ENCODE measurements at places on chromosomes 1 and 21.
A peak's percentile ranks its signal among the peaks of the same experiment; 100 is the strongest.

GRCh38 chr1:109725510-109725909 is 13.5 kb downstream of the GSTM5 start:
- H3K36me3 ChIP-seq = no peaks in the 10 kb centered on the region
- H3K4me3 ChIP-seq = no peak overlapping the region
- H3K4me1 ChIP-seq = no peaks in the 10 kb centered on the region
- no peaks in the 10 kb centered on the region for H3K27me3 ChIP-seq

DNA sequence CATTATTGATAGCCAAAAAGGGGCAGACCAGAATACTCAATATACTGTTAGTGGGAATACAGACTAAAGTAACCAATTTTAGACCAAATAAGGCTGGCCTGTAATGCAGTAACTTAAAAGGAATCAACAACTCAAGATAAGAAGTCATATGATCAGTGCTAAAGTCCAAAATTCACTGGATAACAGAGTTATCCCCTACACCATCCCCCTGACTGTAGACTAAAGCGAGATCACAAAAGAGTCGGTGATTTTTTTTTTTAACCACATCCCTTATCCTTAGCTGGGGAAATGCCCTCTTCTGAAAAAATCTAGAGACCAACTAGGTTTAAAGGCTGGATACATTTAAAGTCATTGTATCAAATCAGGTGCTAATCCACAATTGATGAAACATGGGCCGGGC is 7.7 kb downstream of the UBR4 start:
- H3K4me3 ChIP-seq = no peak overlapping the region
- H3K4me1 ChIP-seq = peaks cover 49% of the 10 kb centered on the region
- no peak for DNase-seq
- peak overlapping the region; percentile 46 for H3K27ac ChIP-seq

DNA sequence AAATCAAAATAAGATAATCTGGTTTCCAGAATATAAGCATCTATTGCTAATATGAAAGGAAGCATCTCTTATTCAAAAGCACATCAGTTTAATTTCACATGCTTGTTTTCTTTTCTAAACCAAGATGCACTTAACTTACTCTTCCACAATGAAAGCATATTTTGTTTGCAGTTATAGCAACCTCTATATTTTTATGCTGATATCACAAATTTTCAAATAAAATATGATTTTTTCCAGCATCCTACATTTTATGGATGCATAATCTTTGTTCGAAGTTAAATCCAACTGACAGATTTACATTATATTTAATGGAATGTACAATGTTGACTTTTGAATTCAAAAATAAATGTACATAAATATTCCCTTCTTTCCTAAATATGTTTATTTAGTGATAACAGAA is 978.3 kb upstream of the B3GALT2 start:
- H3K27me3 ChIP-seq = no peaks in the 10 kb centered on the region
- no peak overlapping the region for H3K27ac ChIP-seq
- no peaks in the 10 kb centered on the region for H3K4me1 ChIP-seq
- no peak overlapping the region for H3K4me3 ChIP-seq

GRCh38 chr1:168920456-168921094 is 185.9 kb upstream of the ATP1B1 start:
- peaks cover 4% of the 10 kb centered on the region for H3K27me3 ChIP-seq
- no peaks in the 10 kb centered on the region for H3K4me1 ChIP-seq

DNA sequence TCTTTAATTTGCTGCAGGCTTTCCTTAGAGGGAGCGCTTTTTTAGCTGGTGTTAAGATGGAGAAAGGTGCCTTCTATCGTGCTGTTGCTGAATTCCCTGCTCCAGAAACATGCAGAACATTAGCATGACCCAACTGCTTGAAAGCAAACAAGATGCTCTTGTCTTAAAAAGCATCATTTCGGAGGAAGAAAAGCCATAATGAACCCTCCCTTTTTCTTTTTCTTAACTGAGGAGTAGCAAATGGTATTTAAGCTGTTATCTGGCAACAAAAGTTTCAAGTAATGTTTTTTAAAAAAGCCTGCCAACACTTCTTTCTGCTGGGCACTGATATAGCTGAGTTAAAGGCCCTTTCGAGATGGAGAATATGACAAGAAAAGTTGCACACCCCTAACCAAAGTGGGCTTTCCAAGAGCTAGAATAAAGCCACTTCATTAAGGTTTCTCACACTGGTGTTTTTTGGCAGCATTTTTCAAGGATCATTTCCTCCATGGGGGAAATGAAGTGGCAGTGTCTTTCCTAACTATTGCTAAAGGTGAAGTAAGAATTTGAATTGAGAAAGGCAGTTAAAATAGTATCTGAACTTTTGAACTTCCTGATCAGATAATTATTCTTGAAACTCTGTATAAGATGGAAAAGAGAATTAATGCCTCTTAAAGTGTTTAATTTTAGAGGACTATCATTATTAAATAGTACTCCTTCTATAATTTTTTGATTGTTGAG is 38.8 kb downstream of the ST6GALNAC5 start:
- H3K27me3 ChIP-seq = peaks cover 2% of the 10 kb centered on the region
- no peaks in the 10 kb centered on the region for H3K4me1 ChIP-seq
- H3K27ac ChIP-seq = no peak overlapping the region

- no peak overlapping the region for H3K4me3 ChIP-seq
- no peak overlapping the region for H3K27ac ChIP-seq
- H3K27me3 ChIP-seq = peaks cover 3% of the 10 kb centered on the region
- DNase-seq = no peak
Measured at GRCh38 chr1:94342416-94342815, 75.8 kb upstream of the ABCD3 start.

DNA sequence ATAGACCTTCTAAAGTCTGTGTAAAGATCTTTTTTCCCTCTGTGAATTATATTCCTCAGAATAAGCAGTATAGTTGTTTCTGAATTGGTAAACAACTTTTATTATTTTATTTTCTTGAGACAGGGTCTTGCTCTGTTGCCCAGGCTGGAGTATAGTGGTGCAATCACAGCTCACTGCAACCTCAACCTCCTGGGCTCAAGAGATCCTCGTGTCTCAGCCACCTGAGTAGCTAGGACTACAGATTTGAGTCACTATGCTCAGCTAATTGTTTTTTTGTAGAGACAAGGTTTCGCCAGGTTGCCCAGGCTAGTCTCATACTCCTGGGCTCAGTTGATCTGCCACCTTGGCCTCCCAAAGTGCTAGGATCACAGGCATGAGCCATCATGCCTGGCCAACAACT is 26.6 kb upstream of the HMGN1 start:
- DNase-seq = no peak
- H3K27ac ChIP-seq = no peak overlapping the region
- H3K4me1 ChIP-seq = peaks cover 2% of the 10 kb centered on the region
- no peaks in the 10 kb centered on the region for H3K36me3 ChIP-seq

DNA sequence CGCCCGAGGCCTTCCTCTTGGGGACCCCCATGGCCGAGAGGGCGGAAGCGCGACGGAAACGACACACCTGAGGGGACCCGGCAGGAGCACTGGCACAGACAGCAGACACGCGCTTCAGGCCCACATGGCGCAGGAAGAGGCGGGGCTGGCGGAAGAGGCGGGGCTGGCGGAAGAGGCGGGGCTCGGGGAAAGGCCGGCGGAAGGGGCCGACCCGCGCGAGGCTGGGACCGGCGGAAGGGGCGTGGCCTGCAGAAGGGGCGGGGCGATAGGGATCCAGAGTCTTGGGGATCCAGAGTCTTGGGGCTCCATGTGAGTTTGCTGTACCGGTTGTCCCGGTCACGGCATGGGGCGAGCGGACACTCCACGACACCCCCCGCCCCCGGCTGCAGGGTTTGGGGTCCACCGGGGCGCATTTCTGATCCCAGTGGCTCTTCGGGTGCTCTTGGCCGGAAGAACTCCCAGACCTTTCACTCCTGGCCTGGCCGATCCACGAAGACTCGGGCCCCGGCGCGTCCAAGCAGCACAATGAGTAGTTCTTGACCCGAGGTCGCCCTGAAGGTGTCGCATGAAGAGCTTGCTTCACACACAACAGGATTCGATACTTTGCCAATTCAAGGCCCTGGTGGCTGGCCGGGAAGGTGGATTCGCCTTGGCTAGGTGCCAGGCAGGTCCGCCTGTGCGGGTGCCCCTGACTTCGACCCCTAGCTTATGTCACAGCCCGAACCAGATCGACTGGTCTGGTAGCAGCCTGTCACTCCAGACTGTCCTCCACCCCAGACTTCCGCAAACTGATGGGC is at the start of gene URB1:
Gene URB1 (minus strand): TSS at position 133 of the 797 bp plus-strand sequence. CDS start 102 bp downstream, at position 31.
- DNase-seq = peak; percentile 93
- H3K4me1 ChIP-seq = peaks cover 44% of the 10 kb centered on the region
- peaks cover 3% of the 10 kb centered on the region for H3K27me3 ChIP-seq
- peak within 1 kb of the TSS; percentile 86 for H3K4me3 ChIP-seq

GRCh38 chr1:225915538-225915991 is 8.5 kb downstream of the PYCR2 start:
- no peak overlapping the region for H3K4me3 ChIP-seq
- no peaks in the 10 kb centered on the region for H3K27me3 ChIP-seq
- H3K36me3 ChIP-seq = peaks cover 34% of the 10 kb centered on the region
- peaks cover 19% of the 10 kb centered on the region for H3K4me1 ChIP-seq

DNA sequence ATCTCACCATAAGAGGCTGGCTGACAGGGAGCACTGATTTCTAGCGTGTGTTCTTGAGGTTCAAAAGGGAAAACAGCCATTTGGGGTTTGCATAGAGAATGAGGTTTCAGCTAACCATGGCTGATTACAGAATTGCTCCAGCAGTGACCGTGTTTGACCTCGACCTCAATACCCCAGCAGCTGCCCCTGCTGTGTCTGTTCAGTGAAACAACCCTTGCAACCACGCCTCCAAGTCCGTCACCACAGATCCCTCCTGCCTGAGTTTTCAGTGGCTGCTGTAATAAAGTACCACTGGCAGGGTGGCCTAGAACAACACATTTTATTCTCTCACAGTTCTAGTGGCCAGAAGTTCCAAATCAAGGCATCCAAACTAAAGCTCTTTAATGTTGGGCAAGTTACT is 147.7 kb downstream of the HUNK start:
- H3K36me3 ChIP-seq = no peaks in the 10 kb centered on the region
- H3K4me1 ChIP-seq = no peaks in the 10 kb centered on the region
- no peak overlapping the region for H3K27ac ChIP-seq
- no peaks in the 10 kb centered on the region for H3K27me3 ChIP-seq
- no peak overlapping the region for H3K4me3 ChIP-seq

GRCh38 chr1:230286166-230286889 is 139.8 kb downstream of the PGBD5 start:
- H3K27me3 ChIP-seq = peaks cover 4% of the 10 kb centered on the region
- DNase-seq = no peak

DNA sequence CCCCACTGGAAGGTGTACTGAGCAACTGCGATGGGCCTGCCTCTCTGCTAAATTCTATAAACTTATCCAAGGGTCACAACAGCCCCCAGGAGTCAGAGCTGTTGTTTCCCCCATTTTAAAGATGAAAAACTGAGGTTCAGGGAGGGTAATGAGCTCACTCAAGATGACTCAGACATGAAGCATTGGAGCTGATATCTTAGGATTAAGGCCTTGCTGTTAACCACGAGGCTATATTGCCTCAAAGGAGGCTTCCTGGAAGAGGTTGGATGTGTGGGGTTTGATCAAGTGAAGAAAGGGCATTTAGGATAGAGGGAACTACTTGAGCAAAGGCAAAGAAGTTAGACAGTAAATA is 6.7 kb downstream of the LDLRAP1 start:
- no peak for DNase-seq
- peaks cover 79% of the 10 kb centered on the region for H3K4me1 ChIP-seq
- peak overlapping the region; percentile 88 for H3K27ac ChIP-seq
- peak overlapping the region; percentile 45 for H3K4me3 ChIP-seq
- H3K36me3 ChIP-seq = peaks cover 6% of the 10 kb centered on the region

- H3K27me3 ChIP-seq = no peaks in the 10 kb centered on the region
- H3K36me3 ChIP-seq = peaks cover 35% of the 10 kb centered on the region
- H3K4me3 ChIP-seq = no peak overlapping the region
- H3K4me1 ChIP-seq = peaks cover 11% of the 10 kb centered on the region
- DNase-seq = no peak
Measured at GRCh38 chr21:37155186-37155585, 82.1 kb downstream of the TTC3 start.

DNA sequence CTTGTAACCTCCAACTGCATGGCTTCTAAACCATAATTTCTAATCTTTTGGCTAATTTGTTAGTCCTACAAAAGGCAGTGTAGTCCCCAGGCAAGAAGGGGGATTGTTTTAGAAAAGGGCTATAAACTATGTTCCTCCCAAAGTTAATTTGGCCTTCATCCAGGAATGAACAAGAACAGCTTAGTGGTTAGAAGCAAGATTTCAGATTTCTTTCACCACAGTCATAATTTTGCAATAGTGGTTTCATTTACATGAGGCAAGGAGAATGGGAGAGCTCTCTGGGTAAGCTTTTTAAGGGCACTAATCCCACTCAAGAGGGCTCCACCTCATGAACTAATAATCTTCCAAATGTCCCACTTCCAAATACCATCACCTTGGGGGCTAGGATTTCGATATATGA is 1353.9 kb downstream of the NCAM2 start:
- no peaks in the 10 kb centered on the region for H3K27me3 ChIP-seq
- no peak overlapping the region for H3K4me3 ChIP-seq
- H3K4me1 ChIP-seq = no peaks in the 10 kb centered on the region
- no peak for DNase-seq
- H3K27ac ChIP-seq = no peak overlapping the region
- no peaks in the 10 kb centered on the region for H3K36me3 ChIP-seq

DNA sequence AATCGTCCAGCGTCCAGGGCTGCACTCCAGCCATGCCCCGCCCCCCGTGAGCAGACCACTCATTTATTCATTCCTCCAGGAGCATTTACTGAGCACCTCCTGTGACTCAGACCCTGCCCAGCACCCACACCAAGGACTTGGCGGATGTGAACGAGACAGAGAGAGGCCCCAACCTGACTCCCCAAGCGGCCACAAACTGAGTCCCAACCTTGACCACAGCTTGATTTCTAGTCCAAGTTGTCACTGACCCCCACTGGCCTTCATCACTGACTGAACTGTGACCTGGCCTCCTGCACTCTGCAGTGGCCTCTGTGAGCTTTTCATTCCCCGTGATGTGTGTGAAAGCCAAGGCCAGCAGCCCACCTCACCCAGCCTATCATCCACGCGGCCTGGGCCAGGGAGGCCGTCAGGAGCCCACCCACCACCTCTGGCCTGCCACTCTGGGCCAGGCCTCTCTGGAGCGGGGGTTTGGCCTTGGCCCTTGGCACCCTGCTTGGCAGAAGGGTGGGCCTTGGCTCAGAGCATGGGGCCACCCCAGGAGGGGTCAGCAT is 19.3 kb upstream of the RUNX3 start:
- H3K4me3 ChIP-seq = no peak overlapping the region
- no peaks in the 10 kb centered on the region for H3K27me3 ChIP-seq
- peak overlapping the region; percentile 60 for H3K27ac ChIP-seq
- DNase-seq = no peak
- H3K4me1 ChIP-seq = peaks cover 80% of the 10 kb centered on the region
- peaks cover 79% of the 10 kb centered on the region for H3K36me3 ChIP-seq

DNA sequence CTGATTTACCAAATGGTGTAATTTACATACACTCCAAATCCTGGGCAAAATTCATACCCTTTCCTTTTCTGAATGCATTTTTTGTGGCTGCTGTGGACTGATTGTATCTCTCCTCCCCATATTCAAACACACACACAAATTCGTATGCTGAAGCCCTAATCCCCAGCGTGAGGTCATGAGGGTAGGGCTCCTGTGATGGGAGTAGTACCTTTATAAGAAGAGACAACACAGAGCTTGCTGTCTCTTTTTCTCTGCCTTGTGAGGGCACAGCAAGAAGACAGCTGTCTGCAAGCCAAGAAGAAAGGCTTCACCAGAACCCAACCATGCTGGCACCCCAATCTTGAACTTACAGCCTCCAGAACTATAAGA is 24.4 kb downstream of the DUSP10 start:
- DNase-seq = no peak
- no peak overlapping the region for H3K4me3 ChIP-seq
- no peaks in the 10 kb centered on the region for H3K27me3 ChIP-seq
- H3K27ac ChIP-seq = no peak overlapping the region
- H3K4me1 ChIP-seq = peaks cover 45% of the 10 kb centered on the region
- H3K36me3 ChIP-seq = peaks cover 36% of the 10 kb centered on the region
